ENCODE measurements at places on chromosomes 12 and 14.

DNA sequence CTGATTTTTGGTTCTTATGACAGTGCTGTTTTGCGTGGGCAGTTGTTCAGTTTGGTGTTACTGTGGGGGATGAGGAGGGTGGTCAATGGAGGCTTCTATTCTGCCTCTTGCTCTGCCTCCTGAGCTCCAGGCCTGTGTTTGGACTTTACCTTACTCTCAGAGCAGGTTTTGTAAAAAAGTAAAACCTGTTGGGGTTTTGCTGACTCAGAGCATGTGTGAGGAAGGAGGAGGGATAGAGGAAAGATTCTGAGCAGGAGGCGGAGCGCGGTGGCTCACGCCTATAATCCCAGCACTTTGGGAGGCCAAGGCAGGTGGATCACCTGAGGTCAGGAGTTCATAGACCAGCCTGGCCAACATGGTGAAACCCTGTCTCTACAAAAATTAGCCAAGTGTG is 6.7 kb downstream of the A2ML1 start:
- no peak for DNase-seq

DNA sequence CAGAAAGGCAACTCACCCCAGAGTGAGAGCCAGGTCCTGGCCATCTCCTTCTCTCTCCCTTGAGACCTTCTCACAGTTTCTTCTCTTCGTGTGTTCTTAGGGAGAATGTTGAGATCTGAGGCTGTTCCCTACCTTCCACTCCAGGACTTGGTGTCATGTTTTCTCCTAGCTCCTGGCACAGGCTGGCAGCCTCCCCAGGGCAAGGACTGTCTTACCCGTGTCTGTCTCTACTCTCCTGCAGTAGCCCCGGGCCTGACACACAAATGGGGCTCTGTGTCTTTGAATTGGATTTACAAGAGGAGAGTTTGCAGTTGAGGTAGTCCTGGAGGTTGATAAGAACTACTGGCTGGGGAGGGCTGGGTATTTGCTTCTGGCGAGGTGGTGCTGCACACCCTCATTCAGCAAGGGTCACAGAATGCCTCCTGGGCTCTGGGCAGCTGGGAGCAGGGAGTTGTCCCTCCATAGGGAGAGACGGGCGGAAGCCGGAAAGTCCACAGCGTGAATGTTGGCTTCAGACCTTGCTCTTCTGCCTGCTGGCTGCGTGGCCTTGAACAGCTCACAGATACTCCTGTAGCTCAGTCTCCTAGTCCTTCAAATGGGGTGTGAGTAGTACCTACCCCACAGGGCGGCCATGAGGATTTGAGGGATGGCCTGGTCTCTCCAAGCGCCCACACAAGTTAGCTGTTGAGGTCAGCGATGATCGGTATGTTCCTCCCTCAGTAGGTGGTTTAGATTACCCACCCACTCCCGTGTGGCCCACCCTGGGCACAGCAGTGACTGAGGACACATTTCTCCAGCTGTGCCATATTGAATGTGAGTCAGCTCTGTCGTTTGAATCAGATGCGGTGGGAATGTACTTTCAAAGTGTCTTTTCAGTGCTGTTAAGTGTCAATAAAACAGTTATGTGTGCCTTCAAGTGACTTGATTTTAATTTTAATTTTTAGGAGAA is 10.2 kb downstream of the EP400 start:
- DNase-seq = no peak

DNA sequence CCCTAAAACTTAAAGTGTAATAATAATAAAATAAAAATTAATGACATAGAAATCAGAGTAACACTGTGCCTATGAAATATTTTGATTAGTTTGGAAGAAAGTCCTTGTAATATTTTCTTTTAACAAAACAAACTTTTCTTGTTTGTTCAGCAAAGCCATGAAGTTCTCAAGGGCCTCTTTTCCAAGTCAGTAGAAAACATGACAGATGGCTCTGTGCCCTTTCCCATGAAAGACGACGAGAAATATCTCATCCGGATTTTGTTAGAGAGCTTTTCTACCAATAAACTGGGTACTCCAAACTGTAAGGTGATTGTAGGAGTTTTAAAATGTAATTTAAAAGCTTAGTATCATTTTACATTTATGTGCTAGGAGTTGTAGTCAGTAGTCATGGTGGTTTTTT is 54.5 kb upstream of the ASPG start:
- DNase-seq = no peak

DNA sequence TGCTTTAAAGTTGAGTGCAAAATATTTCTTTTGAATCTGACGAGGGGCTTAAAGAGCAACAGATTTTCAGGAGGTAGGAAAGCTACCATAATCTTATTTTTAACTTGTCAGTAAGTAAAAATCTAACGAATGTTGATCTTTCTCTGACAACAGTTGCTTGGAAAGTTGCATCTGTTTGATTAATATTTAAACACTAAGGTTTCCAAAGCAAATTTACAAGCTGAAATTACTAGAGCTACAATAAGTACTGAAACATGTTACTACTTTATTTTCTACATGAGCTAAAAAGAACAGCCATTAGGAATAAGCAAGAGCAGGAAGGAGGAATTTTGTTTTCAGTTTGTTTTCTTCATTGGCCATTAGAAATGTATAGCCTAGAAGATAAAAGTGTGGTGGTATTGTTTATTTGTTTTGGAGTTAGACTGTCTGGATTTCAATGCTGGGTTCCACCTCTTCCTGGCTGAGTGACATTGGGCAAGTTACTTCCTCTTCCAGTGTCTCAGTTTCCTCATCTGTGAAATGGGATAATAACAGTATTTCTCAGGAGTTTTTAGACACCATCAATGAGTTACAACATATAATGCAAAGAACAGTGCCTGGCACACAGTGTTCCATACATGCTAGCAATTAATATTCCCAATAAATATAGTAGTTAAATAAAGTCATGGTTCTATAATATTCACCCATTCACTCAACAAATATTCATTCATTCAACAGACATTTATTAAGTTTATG is 87.9 kb upstream of the FLRT2 start:
- no peak for DNase-seq

GRCh38 chr12:125079648-125080645 is 14.7 kb downstream of the AACS start:
- DNase-seq = no peak

DNA sequence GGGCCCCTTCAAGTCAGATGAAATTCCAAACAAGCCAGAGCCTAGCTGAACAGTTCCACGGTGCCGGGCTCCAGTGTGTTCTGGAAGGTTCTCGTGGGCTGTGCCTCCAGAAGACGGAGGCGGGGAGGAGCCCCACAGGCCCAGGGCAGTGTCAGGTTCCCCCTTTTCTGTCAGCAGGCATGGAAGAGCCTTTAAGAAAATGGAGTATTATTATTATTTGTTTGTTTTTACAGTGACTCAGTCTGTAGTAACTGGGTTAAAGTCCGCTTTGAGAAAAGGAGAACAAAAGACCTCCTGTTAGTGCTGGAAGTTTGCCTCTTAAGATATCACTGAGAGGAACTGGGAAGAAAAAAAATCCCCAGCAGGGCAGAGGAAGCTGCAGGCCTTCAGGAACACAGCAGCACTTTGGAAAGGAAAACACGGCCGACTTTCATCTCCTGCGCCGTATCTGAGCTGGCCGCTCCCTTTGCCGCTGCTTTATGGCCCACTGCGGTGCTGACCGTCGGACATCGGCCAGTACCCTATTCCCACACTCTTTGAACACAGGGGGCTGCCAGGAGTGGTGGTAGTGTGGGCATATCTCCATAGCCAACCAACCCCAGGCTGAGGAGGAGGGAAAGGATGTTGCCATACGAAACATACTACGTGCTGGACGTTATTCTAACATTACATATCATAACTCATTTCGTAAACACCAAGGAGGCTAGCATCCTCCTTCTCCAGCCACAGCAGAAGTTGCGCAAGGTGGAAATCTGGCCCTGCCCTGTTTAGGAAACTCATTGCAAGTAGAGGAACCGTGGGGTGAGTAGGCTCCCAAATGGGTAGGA is 194.0 kb downstream of the ZFP36L1 start:
- DNase-seq = peak; percentile 65

GRCh38 chr14:85483037-85483436 is 46.9 kb upstream of the FLRT2 start:
- no peak for DNase-seq
